ENCODE measurements at places on chromosomes 6 and 20.
A peak's percentile ranks its signal among the peaks of the same experiment; 100 is the strongest.

- no peak for DNase-seq
Measured at GRCh38 chr6:7787137-7787608, 61.3 kb downstream of the BMP6 start.

DNA sequence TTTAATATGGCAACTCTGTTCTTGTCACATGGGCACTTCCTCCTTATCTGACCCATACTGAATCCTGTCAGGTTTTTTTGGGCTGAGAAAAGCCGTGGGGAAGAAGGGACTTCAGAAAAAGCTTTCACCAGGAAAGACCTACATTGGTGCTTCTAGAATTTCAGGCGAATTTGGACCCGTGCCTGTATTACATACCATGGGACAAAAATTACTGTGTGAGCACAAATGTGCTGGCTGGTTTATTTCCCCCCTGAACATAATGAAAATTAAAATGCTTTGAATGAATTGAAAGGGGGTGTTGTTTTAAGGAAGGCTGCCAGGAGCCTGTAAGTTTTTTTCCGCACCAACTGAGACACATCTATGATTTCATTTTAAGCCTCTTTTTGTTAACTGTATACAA, 29.6 kb downstream of the CAP2 start:
- no peak for DNase-seq

- DNase-seq = no peak
Measured at GRCh38 chr20:32070690-32071213, 18.7 kb downstream of the HCK start.

GRCh38 chr6:43454696-43455530, 435 bp downstream of the DLK2 start:
- peak; percentile 11 for DNase-seq

DNA sequence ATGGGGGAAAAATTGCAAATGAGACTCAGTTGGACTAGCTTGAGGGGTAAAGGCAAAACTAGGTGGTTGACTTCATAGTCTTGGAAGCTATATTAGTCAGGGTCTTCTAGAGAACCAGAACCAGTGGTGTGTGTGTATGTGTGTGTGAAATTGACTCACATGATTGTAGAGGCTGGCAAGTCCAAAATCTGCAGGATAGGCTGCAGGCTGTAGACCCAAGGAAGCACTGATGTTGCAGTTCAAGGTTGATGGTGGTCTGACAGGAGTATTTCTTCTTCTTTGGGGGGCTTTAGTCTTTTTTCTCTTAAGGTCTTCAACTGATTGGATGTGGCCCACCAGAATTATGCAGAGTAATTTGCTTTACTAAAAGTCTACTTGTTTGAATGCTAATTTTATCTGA, 217.4 kb downstream of the MANEA start:
- DNase-seq = no peak

GRCh38 chr20:33583143-33583542, 79.0 kb upstream of the C20orf144 start:
- DNase-seq = no peak

- no peak for DNase-seq
Measured at GRCh38 chr20:13684566-13685222, 46.0 kb upstream of the TASP1 start.

- no peak for DNase-seq
Measured at GRCh38 chr6:107600936-107601335, 111.0 kb downstream of the SOBP start.

- DNase-seq = no peak
Measured at GRCh38 chr20:53712212-53712977, 118.8 kb upstream of the ZNF217 start.

DNA sequence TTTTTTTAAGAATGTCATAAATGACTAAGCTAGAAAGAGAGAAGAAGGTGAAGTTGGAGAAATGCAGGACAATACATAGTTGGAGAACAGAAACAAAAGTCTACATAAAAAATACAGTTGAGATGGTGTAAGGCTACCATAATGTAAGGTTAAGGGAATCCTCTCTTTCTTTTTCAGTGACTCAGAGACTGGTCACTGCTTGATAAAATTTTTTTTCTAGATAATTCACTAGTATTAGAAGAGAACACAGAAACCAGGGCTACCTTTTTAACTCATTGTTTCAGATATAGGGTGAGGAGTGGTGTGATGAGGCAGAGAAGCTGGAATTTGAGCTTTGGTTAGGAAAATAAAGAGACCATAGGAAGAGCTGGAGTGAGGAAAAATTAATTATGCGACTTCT, 18.2 kb upstream of the EDN1 start:
- no peak for DNase-seq

GRCh38 chr6:149995971-149996370, 29.4 kb downstream of the RAET1L start:
- DNase-seq = no peak

- no peak for DNase-seq
Measured at GRCh38 chr6:148044921-148045320, 297.7 kb upstream of the SASH1 start.

GRCh38 chr6:42400886-42401612, 50.7 kb downstream of the TRERF1 start:
- no peak for DNase-seq

DNA sequence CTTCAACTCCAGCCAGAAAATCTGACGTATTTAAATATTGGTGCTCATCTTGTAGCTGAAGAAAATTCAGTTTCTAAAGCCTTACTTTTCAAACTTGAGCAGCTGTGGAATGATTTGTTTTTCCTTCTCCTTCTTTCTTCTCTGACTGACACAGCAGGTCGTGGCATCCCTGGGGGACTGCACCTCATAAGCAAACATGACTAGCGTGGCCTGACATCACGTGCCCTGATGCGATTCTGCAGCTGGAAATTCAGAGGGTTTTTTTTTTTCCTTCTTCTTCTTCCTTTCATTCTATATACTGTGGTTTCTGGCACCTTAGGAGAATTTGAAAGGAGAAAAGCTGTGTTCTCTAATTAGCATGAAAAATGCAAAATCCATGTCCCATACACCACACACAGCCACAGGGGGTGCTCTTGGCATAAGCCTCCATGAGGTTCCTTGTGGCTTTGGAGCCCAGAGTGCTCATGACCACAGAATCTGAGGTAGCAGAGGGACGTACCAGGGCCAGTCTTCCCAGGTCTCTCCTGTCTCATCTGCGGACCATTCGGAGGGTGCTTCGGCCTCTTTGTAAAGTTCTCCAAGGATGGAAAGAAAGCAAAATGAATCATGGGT, 258.5 kb upstream of the CDH4 start:
- DNase-seq = no peak

GRCh38 chr6:98041056-98041455, 758.0 kb upstream of the MMS22L start:
- no peak for DNase-seq

GRCh38 chr6:15325540-15325955, 79.7 kb downstream of the JARID2 start:
- no peak for DNase-seq

DNA sequence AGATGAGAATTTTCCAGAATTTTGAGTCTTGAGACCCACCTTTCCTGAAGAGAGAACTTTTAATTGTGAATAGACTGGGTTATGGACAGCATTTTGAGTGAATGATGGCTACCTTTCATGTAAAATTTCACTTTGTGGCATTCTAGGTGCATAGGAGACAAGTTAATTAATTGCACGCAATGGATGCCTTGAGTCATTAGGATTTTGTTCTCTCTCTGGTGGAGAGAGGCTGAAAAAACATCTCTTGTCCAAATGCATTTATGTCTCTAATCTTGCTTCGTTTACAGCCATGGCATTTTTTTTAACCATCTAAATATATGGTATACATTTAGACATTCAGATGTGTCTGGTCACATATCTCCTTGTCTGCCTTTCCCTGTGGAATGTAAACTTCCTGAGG, 3.1 kb downstream of the RHAG start:
- no peak for DNase-seq

DNA sequence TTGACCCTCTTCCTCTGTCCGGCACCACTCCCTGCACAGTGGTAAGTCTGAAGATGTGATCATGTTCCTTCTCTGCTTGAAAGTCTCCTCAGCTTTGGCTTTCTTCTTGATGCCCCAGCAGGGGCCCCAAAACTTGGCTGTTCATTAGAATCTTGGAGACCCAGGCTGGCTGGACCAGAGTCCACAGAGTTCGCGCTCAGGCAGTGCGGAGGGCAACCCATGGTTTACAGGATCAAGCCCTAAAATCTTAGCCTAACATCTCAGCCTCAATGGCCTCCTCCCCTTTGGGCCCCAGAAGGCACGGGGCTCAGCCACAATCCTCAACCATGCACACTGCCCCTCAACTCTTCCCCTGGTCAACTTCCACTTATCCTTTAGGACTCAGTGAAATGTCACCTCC, 72.9 kb upstream of the GTSF1L start:
- no peak for DNase-seq

GRCh38 chr6:50961611-50962010, 142.9 kb downstream of the TFAP2B start:
- DNase-seq = no peak

GRCh38 chr20:21183722-21184121, 57.8 kb downstream of the KIZ start:
- DNase-seq = no peak

GRCh38 chr6:50591135-50591534, 122.2 kb upstream of the TFAP2D start:
- DNase-seq = no peak

- DNase-seq = no peak
Measured at GRCh38 chr20:53757472-53757913, 163.9 kb upstream of the ZNF217 start.

- DNase-seq = no peak
Measured at GRCh38 chr20:35039146-35039545, 53.5 kb downstream of the TRPC4AP start.

DNA sequence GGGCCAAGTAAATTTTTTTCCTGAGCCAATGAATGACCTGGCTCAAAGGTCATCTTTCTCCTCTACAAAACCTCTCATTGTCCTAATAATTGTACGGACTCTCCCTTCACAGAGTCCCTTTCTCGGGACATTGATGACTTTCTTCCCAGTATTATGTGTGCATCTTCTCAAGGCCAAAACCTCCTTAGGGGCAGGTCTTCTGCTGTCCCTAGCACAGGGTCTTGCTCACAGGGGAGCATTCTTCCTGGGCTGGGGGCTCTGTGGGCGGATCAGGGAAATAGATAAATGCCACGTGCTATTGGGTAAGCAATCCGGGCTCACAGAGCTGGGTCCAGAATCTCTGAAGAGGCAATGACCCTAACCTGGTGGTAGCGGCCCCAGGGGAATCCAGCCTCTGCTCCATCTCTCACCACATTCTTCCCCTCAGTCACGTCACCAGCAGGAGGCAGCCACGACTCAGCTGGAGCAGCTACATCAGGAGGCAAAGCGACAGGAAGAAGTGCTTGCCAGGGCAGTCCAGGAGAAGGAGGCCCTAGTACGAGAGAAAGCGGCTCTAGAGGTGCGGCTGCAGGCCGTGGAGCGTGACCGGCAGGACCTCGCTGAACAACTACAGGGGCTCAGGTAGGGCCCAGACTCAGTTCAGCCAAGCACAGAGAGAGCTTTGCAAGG, 23.5 kb downstream of the CEP250 start:
- no peak for DNase-seq

DNA sequence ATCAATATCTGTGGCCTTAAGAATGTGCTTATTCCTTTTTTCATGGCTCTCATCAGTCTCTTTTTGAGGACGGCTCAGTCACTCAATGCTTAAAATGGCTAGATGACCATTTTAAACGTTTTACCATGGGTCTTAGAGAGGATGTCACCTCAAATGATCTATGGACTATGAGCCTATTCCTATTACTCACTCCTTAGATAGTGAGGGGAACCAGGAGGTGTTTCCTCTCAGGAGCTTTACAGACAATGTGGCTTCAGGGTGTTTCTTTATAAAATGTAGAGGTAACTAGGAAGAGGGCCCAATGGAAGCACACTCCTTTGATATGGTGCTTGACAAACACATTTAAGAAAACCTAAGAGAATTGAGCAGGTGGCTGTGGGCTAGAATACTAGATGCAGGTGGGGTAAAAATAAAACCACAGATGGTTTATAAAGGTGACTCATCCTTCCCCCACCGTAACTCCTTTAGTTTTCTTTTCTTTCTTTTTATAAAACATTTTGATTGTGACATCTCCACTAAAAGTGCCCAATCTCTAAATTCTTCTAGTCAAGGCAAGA, 1.5 kb upstream of the TMEM200A start:
- DNase-seq = no peak
